ENCODE measurements at places on chromosomes 5 and 9.

DNA sequence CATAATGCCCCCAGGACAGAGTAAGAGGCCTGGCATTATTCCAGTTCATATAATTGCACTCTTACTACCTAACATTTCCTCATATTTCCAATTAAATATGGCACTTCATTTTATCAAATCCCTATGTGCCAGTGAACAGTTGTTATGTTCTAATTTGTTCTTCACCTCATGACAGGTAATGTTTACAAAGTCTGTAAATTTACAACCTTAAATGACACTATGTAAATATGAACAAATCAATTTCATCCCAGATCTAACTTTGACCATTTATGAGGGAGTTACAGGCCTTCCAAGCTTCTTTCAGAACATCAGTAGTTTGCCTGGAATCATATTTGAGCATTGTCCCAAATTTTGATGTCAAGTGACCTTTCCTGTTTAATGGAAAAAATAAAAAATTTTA lies 592.6 kb upstream of the CDH6 start:
- DNase-seq = no peak

GRCh38 chr9:91502913-91503672 lies 79.5 kb upstream of the NFIL3 start:
- no peak for DNase-seq

DNA sequence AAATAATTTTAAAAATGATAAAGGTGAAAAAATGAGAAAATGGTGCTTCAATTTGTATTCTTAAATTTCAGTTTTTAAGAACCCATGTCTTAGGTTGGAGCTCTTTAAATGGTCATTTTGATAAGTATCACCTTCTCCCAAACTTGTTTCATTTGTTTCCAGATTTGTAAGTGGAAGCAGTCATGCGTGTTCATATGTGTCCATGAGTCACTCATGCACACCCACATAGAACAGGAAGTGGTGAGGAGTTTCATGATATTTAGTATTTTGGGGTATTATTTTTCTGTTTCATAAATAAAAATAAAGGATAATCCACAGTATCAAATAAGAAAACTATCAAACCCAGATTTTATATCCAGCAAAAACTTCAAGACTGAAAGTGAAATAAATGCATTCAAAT lies 570.4 kb upstream of the ST8SIA4 start:
- no peak for DNase-seq

GRCh38 chr9:93818827-93819472 lies 136.2 kb downstream of the BARX1 start:
- DNase-seq = no peak

GRCh38 chr5:36653044-36653705 lies 46.8 kb downstream of the SLC1A3 start:
- DNase-seq = no peak

DNA sequence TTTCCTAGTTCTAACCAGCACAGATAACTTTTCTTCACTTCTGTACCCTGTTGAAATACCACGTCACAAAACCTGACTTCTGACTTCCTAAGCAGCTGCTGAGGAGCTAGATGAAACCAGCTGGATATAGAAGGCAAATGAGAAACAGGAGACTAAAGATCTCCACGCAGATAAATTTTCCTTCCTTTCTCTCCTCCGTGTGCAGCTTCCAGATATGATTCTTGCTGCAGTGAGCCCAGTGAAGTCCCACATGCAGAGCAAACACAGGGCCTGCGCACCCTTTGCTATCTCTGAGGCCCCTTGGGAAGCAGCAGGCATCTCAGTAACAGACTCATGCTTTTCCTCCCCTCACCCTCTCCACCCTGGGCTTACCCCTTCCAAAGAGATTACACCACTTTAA lies 1638.3 kb downstream of the MAT2B start:
- DNase-seq = no peak

- DNase-seq = no peak
These were observed 10.3 kb downstream of the CDC37L1 start for GRCh38 chr9:4689687-4690104.

- no peak for DNase-seq
These were observed 569.5 kb downstream of the PSAT1 start for GRCh38 chr9:78866207-78867132.

GRCh38 chr5:32583582-32584232 lies 1.6 kb upstream of the SUB1 start:
- no peak for DNase-seq

GRCh38 chr5:75574791-75575190 lies 36.5 kb upstream of the ANKDD1B start:
- DNase-seq = no peak

GRCh38 chr9:26054600-26055520 lies 376.6 kb upstream of the TUSC1 start:
- no peak for DNase-seq

GRCh38 chr9:126009047-126009446 lies 261.9 kb downstream of the PBX3 start:
- no peak for DNase-seq

GRCh38 chr5:82793808-82794419 lies 283.3 kb downstream of the TMEM167A start:
- no peak for DNase-seq

DNA sequence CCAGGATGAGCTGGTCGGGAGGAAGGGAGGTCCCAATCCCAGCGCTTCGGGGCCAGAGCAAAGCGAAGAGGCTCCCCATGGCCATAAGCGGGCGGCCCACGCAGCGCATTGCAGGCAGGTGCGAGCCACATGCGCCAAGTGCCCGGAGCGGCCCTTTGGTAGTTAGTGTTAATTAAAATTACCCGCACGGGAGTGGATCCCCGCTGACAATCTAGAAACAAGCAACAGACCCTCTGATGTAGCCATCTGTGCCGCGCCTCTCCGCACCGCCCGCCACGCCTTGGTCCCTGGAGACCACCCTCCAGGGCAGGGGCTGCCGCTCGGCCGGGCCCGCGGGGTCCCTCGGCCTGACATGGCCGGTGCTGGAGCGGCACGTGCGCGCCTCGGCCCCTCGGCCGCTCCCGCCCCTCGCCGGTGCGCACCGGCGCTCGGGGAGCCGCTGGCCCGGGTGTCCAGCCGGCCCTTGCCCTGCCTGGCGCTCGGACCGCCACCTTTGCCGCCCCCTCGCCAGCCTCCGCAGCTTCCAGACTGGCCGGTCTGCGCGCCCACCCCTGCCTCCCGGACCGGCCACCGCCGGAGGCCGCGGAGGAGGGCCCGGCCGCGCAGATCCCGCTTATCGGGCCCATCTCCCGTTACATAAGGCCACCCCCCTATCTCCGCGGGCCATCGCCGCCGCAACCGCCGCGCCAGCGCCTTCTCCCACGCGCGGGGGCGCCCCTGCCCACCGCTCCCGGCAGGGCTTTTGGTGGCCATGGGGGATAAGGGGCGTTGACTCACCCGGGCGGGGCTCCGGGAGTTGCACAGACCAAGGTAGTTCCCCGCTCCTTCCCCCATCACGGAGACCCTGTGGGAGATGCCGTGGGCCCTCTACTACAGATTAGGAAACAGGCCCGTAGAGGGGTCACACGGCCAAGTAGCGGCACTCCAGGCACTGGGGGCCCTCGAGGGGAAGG lies 1.9 kb upstream of the IL13 start:
- DNase-seq = no peak

DNA sequence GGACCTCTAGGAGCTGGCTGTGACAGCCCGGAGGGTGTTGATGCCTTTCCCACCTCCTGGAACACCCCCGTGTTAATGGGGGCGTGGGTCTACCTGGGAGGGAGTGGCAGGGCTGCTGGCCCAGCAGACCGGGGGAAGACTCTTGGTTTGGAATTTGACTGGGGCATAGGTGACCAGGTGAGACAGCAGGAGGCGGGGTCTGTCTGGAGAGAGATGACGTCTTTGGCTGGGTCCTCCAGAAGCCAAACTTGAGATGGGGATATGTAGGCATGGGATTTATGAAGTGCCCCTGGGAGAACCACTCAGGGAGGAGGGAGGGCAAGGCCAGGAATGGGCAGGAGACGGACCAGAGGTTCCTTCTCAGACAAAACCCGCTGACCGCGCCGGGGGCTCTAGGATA lies 42.6 kb downstream of the NEK6 start:
- no peak for DNase-seq

DNA sequence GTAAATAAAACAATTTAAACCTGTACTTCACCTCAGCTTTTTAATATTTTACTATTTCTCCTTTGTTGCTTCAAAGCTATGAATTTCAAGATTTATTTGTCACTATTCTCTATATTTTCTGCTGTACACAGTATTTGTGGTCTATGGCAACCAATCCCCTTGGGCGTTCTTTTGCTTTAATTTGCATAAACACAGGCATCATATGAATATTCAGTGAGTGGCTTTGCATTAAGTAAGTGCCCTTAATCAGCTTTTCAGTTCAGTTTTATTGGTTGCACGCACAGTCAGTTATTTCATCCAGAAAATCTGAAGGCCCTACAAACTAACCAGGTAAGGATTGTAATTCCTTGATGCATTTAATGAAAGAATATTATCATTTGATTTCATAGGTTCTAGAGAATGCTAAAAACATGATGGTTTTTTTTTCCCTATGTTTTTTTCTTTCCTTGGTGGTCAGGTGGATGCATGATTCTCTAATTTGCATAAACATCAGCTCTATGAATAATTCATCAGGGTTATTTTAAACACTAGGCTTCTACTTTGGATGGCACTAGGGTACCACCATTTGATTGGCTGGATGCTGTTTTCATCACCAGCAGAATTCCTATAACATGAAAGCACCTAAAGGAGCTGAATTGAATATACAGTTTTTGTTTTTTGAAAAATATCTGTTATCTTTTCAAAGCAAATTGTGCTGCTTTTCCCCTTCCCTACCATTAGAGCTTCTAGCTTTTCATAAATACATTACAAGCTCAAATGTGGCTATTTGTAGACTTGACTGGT lies 249.2 kb upstream of the CCNH start:
- no peak for DNase-seq

- DNase-seq = no peak
These were observed 36.9 kb upstream of the MED27 start for GRCh38 chr9:132116583-132116982.

DNA sequence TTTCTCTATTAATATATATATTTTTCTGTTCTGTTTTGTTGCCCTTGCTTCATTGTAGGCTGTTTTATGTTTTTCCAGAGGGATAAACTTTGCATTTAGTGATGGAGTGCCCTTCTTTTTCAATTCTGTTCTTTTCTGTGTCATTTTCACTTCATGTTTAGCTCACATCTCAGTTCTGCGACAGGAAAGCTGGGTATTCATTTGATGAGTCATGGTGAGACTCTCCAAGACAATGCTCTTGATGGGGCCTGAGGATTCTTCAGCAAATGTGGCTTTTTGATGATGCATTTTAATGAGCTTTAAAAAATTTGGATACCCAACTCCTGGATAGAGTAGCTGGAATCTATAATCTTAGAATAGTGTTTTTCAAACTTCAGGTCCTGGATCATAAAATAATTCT lies 56.5 kb upstream of the SPATA31D4 start:
- DNase-seq = no peak

GRCh38 chr5:22780756-22781155 lies 72.4 kb downstream of the CDH12 start:
- DNase-seq = no peak

GRCh38 chr5:139658501-139658927 lies 10.4 kb downstream of the CXXC5 start:
- no peak for DNase-seq

GRCh38 chr9:36960575-36960955 lies 73.5 kb downstream of the PAX5 start:
- no peak for DNase-seq

DNA sequence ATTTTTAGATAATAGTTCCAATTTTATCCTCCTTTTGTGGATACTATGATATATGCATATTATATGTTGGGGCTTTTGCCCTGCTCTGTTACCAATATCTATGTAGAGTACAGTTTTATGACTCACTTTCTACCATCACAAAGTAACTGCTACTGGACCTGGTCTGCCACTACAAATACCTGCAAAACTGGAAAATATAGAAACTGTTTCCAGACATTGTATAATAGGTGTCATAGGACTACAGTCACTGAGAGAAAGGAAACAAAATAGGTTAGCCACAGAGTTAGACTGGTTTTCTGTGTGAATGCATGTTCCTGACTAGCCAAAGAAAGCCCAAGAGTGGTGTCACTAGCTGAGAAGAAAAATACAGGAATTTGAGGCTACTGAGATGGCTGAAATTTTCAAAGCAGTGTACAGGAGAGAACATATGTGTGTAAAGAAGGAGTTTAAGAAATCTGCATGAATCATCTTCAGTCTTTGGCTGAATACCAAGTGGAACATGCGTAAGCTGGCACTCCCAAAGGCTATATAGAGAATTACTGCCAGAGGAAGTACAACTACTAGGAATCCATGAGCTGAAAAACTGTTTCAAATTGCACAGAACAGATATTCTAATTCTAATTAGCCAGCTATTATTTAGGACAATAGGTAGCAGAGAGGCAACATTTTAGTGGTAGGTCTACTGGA lies 29.0 kb upstream of the FAM174A start:
- no peak for DNase-seq

DNA sequence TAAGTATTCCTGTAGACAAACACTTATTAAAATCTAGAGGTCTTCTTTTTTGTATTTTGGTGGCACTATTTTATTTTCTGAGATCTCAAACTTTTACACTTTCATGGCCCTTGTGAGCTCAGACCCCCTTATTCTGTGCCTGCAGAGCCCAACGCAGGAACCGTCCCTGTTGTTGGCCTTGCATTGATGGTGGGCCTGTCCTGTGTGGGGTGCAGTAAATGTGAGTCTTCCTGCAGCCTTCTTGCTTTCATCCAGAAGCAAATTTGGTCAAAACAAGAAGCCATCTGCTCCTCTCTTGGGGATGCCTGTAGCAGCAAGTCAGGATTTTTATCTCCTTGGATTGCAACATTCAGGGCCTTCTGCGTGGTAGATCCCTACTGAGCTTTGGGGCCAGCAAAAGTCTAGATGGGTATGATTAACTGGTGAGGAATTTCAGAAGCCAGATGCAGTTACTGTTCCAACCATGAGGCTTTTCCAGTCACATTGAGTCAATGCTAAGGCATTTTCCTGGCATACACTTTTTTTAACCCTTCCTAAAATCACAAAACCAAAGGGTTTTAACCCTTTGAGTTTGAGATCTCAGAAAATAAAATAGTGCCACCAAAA lies 31.7 kb downstream of the BASP1 start:
- no peak for DNase-seq

- no peak for DNase-seq
These were observed 72.5 kb upstream of the MAP1B start for GRCh38 chr5:72034770-72035169.

DNA sequence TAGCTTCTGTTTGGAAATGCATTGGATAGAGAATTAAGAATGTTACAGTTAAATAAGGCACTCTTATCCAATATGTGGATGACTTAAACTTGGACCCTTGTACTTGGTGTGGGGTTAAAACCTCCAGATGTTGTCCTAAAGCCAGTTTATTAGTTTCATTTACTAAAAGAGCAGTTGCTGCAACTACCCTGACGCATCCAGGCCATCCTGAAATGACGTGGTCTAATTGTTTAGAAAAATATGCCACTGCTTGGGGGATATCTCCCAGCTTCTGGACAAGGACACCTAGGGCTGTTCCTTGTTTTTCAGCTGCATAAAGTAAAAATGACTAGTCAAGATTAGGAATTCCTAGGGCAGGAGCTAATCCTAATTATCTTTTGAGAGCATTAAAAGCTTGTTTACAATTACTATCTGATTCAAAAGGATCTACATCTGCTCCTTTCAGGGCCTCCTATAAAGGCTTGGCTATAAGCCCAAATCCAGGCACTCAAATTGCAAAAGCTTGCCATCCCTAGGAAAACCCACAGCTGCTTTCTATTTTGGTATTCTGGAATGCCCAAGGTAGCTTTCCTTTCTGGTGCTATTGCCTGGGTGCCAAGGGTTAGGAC lies 45.7 kb upstream of the SLCO4C1 start:
- DNase-seq = no peak
